ENCODE measurements at places on chromosomes 7 and 10.

DNA sequence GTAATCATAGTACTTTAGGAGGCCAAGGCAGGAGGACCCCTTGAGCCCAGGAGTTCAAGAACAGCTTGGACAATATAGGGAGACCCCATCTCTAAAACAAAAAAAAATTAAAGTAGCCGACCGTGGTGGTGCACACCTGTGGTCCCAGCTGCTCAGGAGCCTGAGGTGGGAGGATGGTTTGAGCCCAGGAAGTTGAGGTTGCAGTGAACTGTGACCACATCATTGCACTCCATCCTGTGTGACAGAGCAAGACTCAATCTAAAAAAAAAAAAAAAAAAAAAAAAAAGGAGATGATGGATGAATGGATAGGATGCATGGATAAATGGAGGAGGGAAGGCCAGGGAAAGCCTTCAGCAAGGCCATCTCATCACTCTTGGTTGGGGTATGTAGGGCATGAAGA, 33.4 kb upstream of the BMPR1A start:
- DNase-seq: no peak

GRCh38 chr10:70137927-70138883, 5.6 kb upstream of the AIFM2 start:
- DNase-seq: no peak

- no peak for DNase-seq
These were observed 84.8 kb downstream of the ANK3 start for GRCh38 chr10:60304829-60305379.

- DNase-seq: no peak
These were observed 26.6 kb downstream of the PHTF2 start for GRCh38 chr7:77825131-77825530.

- no peak for DNase-seq
These were observed 23.5 kb downstream of the WDFY4 start for GRCh38 chr10:48708144-48708543.

- no peak for DNase-seq
These were observed 64.7 kb upstream of the CAV2 start for GRCh38 chr7:116434820-116435341.

GRCh38 chr10:25786161-25786560, 147.9 kb upstream of the MYO3A start:
- DNase-seq: no peak

DNA sequence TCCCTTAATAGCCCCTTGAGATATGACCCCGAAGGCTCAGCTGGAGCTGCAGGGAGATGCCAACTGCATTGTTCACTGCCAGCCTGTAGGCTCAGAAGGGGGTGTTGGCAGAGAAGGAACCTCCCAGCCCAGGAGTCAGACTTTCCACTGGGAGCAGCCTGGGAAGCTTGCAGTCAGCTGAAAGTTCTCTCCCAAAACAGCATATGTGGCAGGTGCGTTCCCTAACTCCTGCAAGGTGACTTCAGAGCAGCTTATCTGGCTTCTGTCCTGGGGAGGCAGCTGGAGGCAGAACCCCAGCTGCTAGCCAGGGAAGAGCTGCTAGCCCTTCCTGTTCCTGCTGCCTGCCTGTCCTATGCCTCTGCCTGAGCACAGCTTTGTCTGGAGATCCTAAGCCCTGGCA, 8.1 kb downstream of the SFTPA2 start:
- DNase-seq: no peak

DNA sequence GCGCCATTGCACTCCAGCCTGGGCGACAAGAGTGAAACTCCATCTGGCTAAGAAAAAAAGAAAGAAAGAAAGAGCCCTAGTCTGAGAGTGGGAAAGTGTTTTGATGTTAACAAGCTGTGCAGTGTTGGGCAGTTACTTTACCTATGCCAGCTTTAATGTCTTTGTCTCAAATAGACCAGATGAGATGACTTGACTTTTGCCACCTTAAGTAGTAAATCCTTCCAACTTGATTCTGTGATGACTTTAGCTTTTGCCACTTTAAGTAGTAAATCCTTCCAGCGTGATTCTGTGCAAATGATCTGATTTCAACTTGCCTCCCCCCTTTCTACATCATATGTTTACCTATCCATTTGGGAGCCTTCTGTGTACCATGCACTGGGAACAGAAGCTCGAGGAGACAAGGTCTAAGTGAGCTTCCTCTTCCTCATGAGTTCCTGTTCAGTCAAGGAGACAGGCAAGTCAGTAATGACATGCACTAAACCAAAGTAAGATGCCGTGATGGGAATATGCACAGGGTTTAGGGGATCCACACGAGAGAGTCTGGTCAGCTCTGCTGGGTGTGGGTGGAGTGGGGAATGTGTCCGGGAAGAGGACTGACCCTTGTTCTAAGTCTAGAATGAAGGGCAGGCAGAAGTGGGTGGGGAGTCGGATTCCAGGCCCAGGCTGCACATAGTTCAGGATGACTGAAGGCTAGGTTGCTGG, 17.2 kb downstream of the INPP5F start:
- no peak for DNase-seq
